ENCODE measurements at places on chromosomes 1 and 21. TPM values are rescaled to one million over a fixed set of nuclear protein-coding genes. Genes with fewer than 3 reads are reported as not detected.

DNA sequence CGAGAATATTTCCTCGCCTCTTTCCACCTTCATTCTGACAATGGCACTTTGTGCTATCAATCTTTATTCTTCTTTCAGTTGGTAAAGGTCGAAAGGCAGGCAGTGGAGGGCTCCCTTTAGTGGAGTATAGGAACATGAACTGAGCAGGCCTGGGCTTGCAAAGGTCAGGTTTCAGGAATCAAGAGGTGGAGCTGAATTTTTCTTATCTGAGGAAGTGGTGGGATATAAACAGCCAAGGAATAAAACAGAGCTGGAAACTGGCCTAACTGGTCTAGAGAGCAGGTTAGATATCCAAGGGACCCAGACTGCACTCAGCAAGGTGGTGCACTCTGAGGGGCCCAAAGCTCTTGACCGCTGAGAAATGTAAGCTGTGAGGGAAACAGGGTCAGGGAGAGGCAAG, 99.1 kb downstream of the PLA2G4A start:
- no peak for DNase-seq

GRCh38 chr21:42746593-42747275, 93.3 kb downstream of the PDE9A start:
- no peak for DNase-seq

- DNase-seq = no peak
Observed at GRCh38 chr1:110012100-110012780, 22.2 kb upstream of the STRIP1 start.

DNA sequence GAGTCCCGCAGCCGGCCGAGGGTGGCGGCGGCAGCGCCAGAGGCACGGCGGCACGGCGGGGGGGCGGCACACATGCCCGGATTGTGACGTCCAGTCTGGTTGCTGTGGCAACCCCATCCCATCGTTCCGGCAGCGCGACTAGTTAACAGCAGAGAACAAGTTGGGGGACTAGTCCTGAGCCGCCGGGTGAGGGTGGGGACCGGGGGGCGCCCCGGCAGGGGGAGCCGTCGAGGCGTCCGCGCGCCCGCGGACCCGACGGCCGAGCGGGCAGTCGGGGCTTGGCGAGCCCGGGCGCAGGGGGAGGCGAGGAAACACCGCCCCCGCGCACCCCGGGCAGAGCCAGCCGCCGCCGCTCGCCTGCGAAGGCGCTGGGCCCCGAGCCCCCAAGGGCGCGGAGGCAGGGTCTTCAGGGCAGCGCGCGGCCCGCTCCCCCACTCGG, at the start of gene CHD5:
TSS of gene CHD5 (minus strand) at position 54 of the 439 bp plus-strand sequence. CDS start 298 bp downstream, outside the sequence.
- DNase-seq = no peak

- DNase-seq = no peak
Observed at GRCh38 chr1:165823552-165824268, 3.7 kb upstream of the UCK2 start.

DNA sequence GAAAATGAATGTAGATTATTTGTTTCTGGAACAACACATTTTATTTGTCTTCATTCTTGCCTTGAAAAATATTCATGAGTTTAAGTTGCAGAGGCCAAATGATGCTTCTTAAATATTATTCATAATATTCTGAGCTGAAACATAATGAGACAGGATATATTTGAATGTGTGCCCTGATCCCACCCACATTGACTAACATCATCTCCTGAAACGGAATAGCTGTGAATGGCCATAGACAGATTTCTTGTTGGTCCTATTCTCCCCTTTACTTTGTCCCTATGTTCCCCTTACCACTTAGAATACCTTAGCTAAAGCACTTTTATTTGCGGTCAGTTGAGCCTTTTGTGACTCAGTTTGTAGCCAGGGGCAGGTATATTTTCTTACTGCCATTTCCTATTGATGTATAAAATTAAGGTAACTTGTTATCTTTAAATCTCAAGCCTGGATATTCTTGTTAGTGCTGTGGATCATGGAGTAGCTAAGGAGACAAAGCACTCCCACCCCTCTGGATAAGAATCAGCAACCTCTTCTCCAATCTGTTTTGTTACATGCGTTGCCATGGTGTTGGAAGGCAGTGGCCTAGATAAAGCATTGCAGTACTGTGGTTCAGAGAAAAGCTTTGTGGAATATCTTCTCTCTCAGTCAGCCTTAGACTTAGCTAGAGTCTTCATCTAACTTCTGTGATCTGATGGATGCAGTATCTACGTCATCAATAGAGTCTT, 478.5 kb upstream of the DEPDC1 start:
- no peak for DNase-seq

DNA sequence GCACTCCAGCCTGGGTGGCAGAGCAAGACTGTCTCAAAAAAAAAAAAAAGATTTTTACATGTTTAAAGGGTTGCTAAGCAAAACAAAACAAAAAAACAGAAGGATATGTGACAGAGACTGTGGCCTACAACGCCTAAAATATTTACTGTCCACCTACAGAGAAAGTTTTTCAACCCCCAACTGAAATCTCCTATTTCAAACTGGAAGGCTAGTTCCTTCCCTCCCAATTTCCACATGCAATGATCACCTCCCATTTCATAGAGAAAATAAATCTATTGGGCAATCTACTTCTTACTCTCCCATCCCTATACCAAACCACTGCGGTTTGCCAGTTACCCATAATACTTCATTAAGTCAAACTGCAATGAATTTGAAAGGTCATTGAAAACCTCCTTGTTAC, 74.2 kb downstream of the ST3GAL3 start:
- DNase-seq = no peak

- no peak for DNase-seq
Observed at GRCh38 chr1:17475752-17476151, 36.3 kb upstream of the RCC2 start.

GRCh38 chr1:178399177-178399728, 97.5 kb downstream of the CLEC20A start:
- DNase-seq = no peak

DNA sequence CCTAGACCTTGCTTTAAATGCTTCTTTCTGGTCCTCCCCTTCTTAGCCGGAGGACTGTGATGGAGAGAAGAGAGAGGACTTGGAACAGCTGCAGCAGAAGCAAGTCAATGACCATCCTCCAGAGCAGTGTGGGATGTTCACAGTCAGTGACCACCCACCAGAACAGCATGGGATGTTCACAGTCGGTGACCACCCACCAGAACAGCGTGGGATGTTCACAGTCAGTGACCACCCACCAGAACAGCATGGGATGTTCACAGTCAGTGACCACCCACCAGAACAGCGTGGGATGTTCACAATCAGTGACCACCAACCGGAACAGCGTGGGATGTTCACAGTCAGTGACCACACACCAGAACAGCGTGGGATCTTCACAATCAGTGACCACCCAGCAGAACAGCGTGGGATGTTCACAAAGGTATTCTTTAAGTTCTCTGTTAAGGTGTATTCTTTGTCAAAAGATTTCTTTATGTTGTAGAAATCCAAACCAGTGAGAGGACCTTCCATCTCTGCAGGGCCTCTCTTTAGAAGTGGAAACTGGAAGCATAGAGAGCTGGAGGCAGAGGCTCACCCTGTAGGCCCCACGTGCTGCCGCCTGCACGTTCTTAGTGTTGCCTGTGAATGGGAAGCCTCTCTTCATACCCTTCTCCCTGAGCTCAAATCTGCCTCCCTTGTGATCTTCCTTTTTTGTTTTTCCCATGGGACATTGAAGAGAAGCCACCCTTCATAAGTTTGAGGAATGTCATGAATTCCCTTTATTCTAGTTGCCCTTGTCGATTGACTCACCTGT, 10.6 kb downstream of the PCNT start:
- DNase-seq = no peak

DNA sequence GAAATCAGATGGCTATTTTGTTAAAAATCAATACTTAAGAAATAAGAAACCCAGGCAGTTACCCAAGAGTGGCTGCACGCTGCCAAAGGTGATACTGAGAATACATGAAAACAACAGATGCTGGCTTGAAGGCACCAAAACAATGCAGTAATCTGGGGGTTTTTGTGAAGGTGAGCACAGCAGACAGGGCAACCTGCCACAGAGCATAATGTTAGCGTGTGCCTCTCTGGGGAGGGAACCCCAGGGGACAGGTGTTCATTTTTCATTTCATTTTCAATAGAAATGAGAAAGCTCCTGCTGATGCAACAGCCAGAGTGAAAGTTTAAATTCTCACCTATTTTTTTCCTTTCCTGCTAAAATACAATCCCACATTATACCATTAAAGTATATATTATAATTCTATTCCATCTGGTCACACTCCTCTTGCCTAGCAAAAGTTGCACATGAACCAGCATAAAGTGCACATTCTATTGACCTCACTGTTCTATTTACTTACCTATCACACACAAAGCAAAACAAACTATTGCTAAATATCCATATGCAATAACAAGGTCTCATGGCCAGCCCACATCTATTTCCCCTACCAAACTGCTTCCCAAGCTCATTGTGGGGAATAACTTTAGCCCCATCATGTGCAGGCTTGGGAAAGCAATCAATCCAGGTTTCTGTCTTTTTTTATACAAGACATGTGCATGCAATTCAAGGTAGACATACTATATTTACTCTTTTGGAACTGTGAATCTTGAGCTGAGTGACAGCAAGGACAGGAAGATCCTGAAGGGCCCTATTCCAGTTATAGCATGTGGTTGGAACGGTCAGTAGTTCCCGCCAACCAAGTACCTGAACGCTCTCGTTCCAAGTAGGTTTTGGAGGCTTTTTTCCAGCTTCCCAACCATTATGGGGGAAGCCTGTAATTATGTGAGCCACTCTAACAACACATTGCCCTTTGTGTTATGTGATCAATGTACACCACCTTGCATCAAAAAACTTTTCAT, 173.6 kb downstream of the RERE start:
- no peak for DNase-seq

DNA sequence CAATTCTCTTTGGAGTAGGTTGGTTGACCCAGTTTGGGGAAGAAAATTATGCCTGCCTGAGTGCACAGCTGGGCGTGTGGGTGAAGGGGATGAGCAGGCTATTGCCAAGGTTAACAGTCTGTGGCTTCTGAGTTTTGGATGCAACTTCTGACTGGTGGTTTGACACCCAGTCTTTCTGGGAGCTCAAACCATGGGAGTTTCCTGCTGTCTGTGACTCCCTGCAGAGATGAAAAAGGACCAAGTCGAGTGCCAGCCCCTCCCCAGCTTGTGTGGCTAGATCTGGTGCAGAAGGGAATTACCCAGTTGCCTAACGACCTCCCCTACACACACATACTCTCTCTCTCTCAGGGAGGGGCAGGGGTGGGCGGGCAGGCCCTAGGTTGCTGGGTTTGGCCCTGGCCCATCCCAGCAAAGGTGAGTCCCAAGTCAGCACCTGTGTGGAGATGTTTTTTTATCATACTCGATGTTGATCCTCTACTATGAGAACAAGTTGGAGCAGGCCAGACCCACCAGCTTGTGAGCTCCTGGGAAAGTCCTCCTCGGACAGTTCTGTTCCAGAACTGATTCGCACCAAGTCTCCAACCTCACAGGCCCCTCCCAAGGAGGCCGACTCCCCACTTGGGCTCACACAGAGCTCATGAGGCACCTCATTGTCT, 28.2 kb downstream of the PKP1 start:
- no peak for DNase-seq

DNA sequence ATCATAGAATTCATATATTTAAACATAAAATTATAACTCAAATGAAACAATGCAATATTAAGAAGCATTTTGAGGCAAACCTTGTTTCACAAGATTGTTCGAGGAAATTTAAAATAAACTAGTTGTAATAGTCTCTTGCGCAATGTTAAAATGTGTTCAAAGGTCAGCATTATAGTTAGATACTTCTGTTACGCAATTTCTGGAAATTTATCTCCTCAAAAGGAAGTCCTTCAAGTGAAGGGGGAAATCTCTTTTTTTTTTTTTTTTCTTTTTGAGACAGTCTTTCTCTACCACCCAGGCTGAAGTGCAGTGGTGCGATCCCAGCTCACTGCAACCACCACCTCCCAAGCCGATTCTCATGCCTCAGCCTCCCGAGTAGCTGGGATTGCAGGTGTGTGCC, 52.1 kb downstream of the FMO4 start:
- DNase-seq = no peak

DNA sequence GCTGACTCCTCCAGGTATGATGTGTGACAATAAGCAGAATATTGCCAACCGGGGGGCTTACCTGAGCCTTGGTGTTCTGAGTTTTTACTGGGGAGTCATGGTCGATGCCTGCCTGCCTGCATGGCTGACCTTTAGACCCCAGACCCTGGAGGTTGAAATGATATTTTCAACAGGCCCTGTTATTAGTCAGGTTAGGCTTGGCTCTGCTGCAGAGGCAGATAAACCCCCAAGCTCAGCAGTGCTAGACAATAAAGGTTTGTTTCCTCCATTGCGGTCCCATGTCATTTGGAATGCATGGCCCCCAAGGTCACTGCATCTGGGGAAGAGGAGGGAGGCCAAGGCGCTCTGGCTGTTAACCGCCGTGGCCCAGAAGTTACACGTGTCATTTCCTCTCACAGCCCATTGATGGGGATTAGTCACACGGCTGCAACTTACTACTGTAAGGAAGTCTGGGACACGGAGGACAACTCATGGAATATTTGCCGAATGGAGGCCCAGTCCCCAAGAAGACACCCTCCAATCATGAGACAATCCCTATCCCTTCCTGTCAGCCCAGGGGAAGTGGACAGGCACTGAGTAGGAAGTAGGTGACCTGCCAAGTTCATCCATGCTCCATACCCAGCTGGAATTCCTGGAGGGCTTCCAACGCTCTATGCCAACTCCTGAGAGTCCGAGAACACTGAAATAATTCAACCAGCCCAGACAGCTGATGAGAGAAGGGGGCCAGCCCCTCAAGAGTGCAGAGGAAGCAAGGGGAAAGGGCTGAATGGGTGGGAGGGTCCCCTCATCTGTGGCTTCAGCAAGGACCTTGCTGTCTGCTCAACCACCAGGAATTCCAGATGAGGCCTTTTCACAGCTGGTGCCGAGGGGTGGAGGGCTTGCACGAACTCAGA, 97.3 kb downstream of the TAS1R2 start:
- DNase-seq = no peak

DNA sequence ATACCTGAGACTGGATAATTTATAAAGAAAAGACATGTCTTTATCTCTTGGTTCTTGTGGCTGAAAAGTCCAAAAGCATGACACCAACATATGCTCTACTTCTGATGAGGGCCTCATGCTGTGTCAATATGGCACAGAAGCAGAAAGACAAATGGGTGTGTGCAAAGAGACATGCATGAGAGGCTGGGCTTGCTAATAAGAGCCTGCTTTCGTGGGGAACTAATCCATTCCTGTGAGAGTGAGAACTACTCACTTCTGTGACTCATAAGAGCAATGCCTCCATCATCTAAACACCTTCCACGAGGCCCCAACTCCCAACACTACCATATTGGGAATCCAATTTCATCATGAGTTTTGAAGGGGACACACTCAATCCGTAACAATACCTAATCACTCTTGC, 340.0 kb upstream of the DUSP10 start:
- DNase-seq = no peak

- DNase-seq = no peak
Observed at GRCh38 chr1:193079187-193079586, 19.8 kb downstream of the RO60 start.

GRCh38 chr1:230052018-230052417, 15.0 kb upstream of the GALNT2 start:
- no peak for DNase-seq

KMO gene
- total RNA-seq = not detected

APH1A gene
- 142 TPM for total RNA-seq

CHIT1 gene
- total RNA-seq = not detected

TRIM67 gene
- 1.6 TPM for total RNA-seq

IL22RA1 gene
- not detected for total RNA-seq

GREM2 gene
- total RNA-seq = 1.7 TPM

MX2 gene
- total RNA-seq = not detected

PLA2G2C gene
- not detected for total RNA-seq

KIF2C gene
- total RNA-seq = 88.7 TPM

NBPF6 gene
- total RNA-seq = not detected
